Lung (tissue), 17 donors: ENCODE measurements at places on chromosomes 3 and 15. TPM values are rescaled to one million over a fixed set of nuclear protein-coding genes. Genes with fewer than 3 reads are reported as not detected.

- DNase-seq = no peak
- no peak overlapping the region for H3K4me3 ChIP-seq
- H3K27ac ChIP-seq = no peak overlapping the region
- no peaks in the 10 kb centered on the region for H3K27me3 ChIP-seq
- no peaks in the 10 kb centered on the region for H3K36me3 ChIP-seq
Observed at GRCh38 chr3:168617658-168618057, 521.9 kb upstream of the GOLIM4 start.

- DNase-seq = no peak
- no peaks in the 10 kb centered on the region for H3K27me3 ChIP-seq
- no peaks in the 10 kb centered on the region for H3K36me3 ChIP-seq
Observed at GRCh38 chr15:52085299-52085698, 27.3 kb downstream of the BCL2L10 start.

GRCh38 chr3:101784855-101785613 is 6.0 kb downstream of the NXPE3 start:
- peaks cover 47% of the 10 kb centered on the region for H3K36me3 ChIP-seq
- H3K4me3 ChIP-seq = peak overlapping the region; percentile 31
- no peaks in the 10 kb centered on the region for H3K4me1 ChIP-seq
- no peak for DNase-seq
- no peak overlapping the region for H3K27ac ChIP-seq
- no peaks in the 10 kb centered on the region for H3K27me3 ChIP-seq

GRCh38 chr3:10419637-10420232 is 85.7 kb downstream of the ATP2B2 start:
- H3K36me3 ChIP-seq = no peaks in the 10 kb centered on the region
- DNase-seq = no peak
- H3K4me3 ChIP-seq = no peak overlapping the region
- H3K27me3 ChIP-seq = no peaks in the 10 kb centered on the region
- no peak overlapping the region for H3K27ac ChIP-seq

GRCh38 chr3:71509066-71509465 is 74.5 kb downstream of the FOXP1 start:
- H3K27me3 ChIP-seq = no peaks in the 10 kb centered on the region
- H3K27ac ChIP-seq = no peak overlapping the region
- H3K36me3 ChIP-seq = no peaks in the 10 kb centered on the region
- peaks cover 9% of the 10 kb centered on the region for H3K4me1 ChIP-seq
- no peak overlapping the region for H3K4me3 ChIP-seq

DNA sequence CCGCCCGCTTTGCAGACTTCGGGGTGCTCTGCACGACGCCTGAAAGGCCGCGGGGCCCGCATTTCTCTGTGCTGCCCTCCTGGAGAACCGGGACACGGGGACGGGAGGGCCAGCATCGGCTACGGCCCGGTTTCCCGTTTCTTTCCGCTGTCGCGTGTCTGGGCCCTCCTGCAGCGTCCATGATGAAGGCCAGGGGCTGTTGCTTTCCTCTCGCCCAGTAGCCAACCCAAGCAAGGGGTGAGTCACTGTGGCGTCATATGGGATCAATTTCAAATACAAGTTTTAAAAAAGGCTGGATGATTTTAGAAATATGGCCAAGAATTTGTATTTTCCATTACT is 435 bp downstream of the SLC35G2 start:
- peak overlapping the region; percentile 67 for H3K4me3 ChIP-seq
- no peaks in the 10 kb centered on the region for H3K4me1 ChIP-seq
- H3K27me3 ChIP-seq = peaks cover 17% of the 10 kb centered on the region
- H3K27ac ChIP-seq = peak overlapping the region; percentile 92

DNA sequence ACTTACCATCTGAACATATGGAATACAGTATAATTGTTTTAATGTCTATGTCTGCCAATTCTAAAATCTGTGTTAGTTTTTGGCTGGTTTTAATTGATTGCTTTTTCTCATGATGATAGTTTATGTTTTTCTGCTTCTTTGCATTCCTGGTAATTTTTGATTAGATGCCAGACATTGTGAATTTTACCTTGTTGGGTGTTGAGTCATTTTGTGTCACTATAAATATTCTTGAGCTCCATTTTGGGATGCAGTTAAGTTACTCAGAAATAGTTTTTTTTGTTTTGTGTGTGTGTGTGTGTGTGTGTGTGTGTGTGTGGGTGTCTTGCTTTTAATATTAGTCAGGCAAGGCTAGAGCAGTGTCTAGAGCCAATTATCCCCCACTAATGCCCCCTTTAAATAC is 818.8 kb upstream of the NR2F2 start:
- H3K4me1 ChIP-seq = no peaks in the 10 kb centered on the region
- H3K4me3 ChIP-seq = no peak overlapping the region
- H3K27me3 ChIP-seq = no peaks in the 10 kb centered on the region
- no peak overlapping the region for H3K27ac ChIP-seq

DNA sequence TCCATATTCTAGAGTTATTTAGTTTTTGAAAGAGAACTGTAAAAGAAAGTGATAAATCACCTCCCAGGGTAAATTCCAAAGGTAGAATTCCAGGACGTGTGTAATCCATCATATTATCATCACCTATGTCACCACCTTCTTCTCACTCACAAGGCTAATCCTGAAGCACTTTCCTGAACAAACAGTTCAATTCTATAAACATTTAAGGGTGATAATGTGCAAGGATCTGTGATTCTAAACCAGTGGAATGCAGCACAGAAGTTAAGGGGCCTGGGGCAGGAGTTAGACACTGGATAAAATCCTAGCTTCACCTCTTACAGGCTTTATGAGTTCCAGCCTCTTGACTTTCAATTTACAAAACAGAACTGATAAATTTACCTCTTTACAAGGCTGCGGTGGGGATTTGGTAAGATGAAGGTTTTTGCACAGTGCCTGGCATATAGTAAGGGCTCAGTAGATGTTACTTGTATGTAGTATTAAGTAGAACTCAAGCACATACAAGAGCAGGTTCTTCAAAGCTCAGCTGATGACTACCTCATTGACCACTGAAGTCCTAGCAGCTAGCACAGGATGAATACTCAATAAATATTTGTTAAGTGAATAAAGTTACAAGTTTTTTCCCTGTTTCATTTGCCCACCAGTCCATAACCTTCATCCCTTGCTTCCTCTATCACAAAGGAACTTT is 47.3 kb upstream of the CCDC80 start:
- no peaks in the 10 kb centered on the region for H3K4me1 ChIP-seq
- no peak overlapping the region for H3K4me3 ChIP-seq
- no peaks in the 10 kb centered on the region for H3K27me3 ChIP-seq
- H3K27ac ChIP-seq = no peak overlapping the region

Gene LRRK1
- 11.9 TPM for total RNA-seq

Gene SLC7A14
- total RNA-seq = 0.06 TPM

GRCh38 chr15:72237029-72237852 is 6.3 kb upstream of the PKM start:
- H3K27me3 ChIP-seq = no peaks in the 10 kb centered on the region
- peak overlapping the region; percentile 63 for H3K27ac ChIP-seq
- H3K4me1 ChIP-seq = no peaks in the 10 kb centered on the region
- no peak overlapping the region for H3K4me3 ChIP-seq
- H3K36me3 ChIP-seq = peaks cover 18% of the 10 kb centered on the region
- DNase-seq = no peak

Gene SNTN
- total RNA-seq = 41.4 TPM

Gene UNC13C
- total RNA-seq = 16.0 TPM

Gene PROK2
- 1.7 TPM for total RNA-seq
